Fibroblast of lung (primary cell): ENCODE measurements at places on chromosomes 13 and 19. TPM values are rescaled to one million over a fixed set of nuclear protein-coding genes. Genes with fewer than 3 reads are reported as not detected.

PDE4C gene
- 0.09 and 0.35 TPM in 2 replicates for polyA plus RNA-seq

FARSA gene
- polyA plus RNA-seq, result 23.5 and 37.9 TPM in 2 replicates

NUMBL gene
- 26.2 and 28.2 TPM in 2 replicates for polyA plus RNA-seq

SYCN gene
- polyA plus RNA-seq, result not detected in 2 replicates

C19orf81 gene
- not detected in 2 replicates for polyA plus RNA-seq

MYO16 gene
- 0.01 and 0.03 TPM in 2 replicates for polyA plus RNA-seq

AKAP8 gene
- 13.0 and 14.4 TPM in 2 replicates for polyA plus RNA-seq

FCER2 gene
- polyA plus RNA-seq, result not detected in 2 replicates

MEIOSIN gene
- polyA plus RNA-seq, result not detected in 2 replicates

APOE gene
- 1.5 and 13.4 TPM in 2 replicates for polyA plus RNA-seq

SYMPK gene
- polyA plus RNA-seq, result 48.2 and 48.3 TPM in 2 replicates

NBEA gene
- 2.2 and 3.6 TPM in 2 replicates for polyA plus RNA-seq

IL12RB1 gene
- polyA plus RNA-seq, result 0.06 and 0.75 TPM in 2 replicates

DNA sequence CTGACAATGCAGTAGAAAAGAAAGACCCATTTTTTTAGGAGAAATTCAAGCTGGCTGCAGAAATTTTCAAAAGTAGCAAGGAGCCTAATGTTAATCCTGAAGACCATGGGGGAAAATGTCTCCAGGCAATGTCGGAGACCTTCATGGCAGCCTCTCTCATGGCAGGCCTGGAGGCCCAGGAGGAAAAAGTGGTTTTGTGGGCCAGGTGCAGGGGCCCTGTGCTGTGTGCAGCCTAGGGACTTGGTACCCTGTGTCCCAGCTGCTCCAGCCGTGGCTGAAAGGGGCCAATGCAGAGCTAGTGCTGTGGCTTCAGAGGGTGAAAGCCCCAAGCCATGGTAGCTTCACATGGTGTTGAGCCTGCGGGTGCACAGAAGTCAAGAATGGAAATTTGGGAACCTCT is 4.1 kb downstream of the ALG11 start:
- no peaks in the 10 kb centered on the region for H3K4me1 ChIP-seq
- no peaks in the 10 kb centered on the region for H3K27me3 ChIP-seq
- H3K27ac ChIP-seq, result no peak overlapping the region
- DNase-seq, result no peak
- H3K4me3 ChIP-seq, result no peak overlapping the region

- H3K27me3 ChIP-seq, result no peaks in the 10 kb centered on the region
- H3K4me1 ChIP-seq, result peaks cover 6% of the 10 kb centered on the region
These were observed 1.4 kb upstream of the HPN start for GRCh38 chr19:35039881-35040825.

DNA sequence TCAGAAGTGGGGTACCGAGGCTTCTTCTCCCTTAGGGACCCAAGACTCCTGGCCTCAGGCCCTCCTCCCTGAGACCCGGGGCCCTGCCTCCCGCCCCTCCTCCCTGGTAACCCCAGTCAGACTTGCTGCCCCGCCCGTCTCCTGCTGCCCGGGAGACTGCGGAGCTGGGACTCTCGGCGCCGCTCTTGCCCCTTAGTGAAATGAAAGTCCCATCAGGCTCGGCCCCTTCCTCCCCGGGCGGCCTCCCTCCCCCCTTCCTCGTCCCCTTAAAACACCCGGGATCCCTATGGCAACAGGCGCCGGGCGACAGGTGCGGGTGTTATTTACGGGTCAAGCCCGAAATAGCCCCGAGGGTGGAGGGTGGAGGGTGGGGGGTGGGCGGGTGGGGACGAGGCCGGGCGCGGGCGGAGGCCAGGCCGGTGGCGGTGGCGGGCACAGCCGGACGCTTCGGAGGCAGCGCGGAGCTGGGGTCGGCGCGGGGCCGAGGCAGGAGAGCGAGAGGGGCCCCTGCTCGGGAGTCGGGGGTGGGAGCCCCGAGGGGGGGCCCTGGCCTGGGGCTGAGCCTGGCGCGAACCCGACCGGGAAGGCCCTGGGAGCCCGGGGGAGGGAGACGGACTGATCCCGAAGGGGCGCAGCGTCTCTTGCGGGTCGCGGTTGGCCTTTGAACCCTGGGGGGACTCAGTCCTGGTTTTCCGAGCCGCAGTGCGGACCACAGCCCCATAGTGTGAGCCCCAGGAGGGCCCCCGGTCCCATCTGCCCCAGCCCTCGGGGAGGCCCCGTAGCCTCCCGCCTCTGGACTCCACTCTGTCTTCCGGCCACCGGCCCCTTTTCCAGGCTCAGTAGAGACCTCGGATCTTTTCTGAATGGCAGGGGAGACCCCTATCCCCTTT is at the start of gene CACNG6:
Gene CACNG6, plus strand, starts transcription at position 414 of the 890 bp plus-strand sequence. CDS start 1,241 bp downstream, outside the sequence.
- no peaks in the 10 kb centered on the region for H3K36me3 ChIP-seq
- H3K4me1 ChIP-seq, result no peaks in the 10 kb centered on the region
- H3K4me3 ChIP-seq, result no peak within 1 kb of the TSS
- no peak within 1 kb of the TSS for H3K27ac ChIP-seq

GRCh38 chr19:38690832-38691231 is 43.4 kb downstream of the ACTN4 start:
- DNase-seq, result peak; percentile 38
- H3K4me1 ChIP-seq, result peaks cover 34% of the 10 kb centered on the region
- H3K27ac ChIP-seq, result peak overlapping the region; percentile 71
- no peaks in the 10 kb centered on the region for H3K27me3 ChIP-seq

DNA sequence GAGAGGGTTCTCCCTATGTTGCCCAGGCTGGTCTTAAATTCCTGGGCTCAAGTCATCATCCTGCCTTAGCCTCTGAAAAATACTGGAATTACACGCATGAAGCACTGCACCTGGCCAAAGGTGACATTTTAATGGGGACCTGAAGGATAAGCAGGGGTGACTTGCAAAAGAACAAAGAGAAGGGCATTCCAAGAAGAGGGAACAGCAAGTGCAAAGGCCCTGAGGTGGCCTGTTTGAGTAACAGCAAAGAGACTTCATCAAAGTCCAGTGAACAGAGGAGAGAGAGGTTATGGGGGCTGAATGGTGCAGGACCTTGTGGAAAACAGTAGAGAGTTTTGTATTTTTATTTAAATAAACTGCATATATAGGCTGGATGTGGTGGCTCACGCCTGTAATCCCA is 4.1 kb downstream of the CA11 start:
- H3K4me1 ChIP-seq, result peaks cover 11% of the 10 kb centered on the region
- H3K4me3 ChIP-seq, result no peak overlapping the region
- no peaks in the 10 kb centered on the region for H3K27me3 ChIP-seq
- H3K36me3 ChIP-seq, result no peaks in the 10 kb centered on the region

DNA sequence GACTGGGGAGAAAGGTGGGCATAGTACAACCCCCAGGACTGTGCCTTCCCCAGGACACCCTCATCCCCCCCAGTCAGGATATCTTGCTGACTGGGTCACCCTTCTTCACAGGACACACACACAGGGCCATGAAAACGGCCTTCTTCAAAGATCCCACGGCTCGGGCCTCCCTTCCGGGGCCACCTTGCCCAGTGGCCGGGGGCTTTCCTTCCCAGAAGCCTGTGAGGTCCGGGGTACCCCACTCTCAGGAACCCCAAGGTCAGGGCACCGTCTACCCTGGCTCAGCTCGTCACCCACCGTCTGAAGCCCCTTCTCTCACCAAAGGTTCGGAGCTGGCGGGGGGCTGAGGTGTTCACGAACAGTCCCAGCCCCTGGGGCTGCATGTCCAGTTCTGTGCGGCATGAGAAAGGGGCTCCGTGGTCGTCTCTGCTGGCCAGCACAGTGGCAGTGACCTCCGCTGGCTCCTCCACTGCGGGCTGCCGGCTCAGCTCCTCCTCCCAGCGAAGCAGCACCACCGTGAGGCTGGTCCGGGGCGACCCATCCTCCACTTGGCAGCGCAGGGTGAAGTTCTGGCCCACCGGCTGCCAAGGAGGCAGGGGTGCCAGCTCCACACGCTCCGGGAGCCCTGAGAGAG is 2.1 kb upstream of the RAVER1 start:
- no peak overlapping the region for H3K4me3 ChIP-seq
- H3K36me3 ChIP-seq, result peaks cover 2% of the 10 kb centered on the region
- no peak overlapping the region for H3K27ac ChIP-seq
- peaks cover 13% of the 10 kb centered on the region for H3K4me1 ChIP-seq

- no peaks in the 10 kb centered on the region for H3K36me3 ChIP-seq
- H3K27ac ChIP-seq, result no peak overlapping the region
- H3K27me3 ChIP-seq, result no peaks in the 10 kb centered on the region
- H3K4me1 ChIP-seq, result peaks cover 6% of the 10 kb centered on the region
- peak; percentile 39 for DNase-seq
These were observed 21.2 kb downstream of the WTIP start for GRCh38 chr19:34502582-34503411.

DNA sequence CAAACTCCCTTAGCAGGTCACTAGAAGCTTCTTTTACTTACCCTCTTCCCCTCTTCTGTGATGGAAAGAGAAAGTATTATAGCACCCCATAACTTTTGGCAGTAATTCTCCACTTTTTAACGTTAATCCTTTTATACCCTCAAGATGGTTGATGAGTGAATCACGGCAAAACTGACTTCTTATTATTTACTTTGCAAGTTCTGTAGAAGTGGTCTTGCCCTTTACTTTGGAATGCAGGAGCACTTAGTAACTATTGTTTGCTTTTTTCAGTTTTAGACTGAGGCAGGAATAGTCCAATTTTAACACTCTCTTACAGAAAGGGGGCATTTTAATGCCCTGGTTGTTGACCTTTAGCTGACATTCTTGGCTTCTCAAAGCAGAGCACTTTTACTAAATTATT is 260.1 kb downstream of the LMO7 start:
- H3K36me3 ChIP-seq, result no peaks in the 10 kb centered on the region
- no peak overlapping the region for H3K4me3 ChIP-seq
- no peak overlapping the region for H3K27ac ChIP-seq
- peak; percentile 54 for DNase-seq

- H3K4me1 ChIP-seq, result no peaks in the 10 kb centered on the region
- H3K27me3 ChIP-seq, result no peaks in the 10 kb centered on the region
- no peak overlapping the region for H3K27ac ChIP-seq
- H3K4me3 ChIP-seq, result no peak overlapping the region
These were observed 194.2 kb downstream of the RGCC start for GRCh38 chr13:41651413-41652058.

GRCh38 chr13:94182185-94182761 is 297.2 kb downstream of the DCT start:
- no peaks in the 10 kb centered on the region for H3K36me3 ChIP-seq
- no peak overlapping the region for H3K27ac ChIP-seq
- DNase-seq, result no peak
- H3K4me3 ChIP-seq, result no peak overlapping the region
- no peaks in the 10 kb centered on the region for H3K27me3 ChIP-seq

DNA sequence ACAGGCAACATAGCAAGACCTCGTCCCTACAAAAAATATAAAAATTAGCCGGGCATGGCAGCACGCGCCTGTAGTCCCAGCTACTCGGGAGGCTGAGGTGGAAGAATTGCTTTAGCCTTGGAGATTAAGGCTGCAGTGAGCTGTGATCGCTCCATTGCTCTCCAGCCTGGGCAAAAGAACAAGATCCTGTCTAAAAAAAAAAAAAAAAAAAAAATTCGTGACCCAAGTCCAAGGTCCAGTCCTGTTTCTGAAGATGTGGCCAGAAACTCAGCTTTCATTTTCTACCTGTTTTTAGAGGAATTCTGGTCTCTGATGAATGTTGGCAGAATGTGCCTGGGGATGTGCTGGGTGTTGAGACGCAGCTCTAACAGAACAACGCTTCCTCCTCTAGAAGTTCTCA is 1.9 kb upstream of the PGPEP1 start:
- H3K4me3 ChIP-seq, result no peak overlapping the region
- no peaks in the 10 kb centered on the region for H3K27me3 ChIP-seq
- no peak overlapping the region for H3K27ac ChIP-seq
- H3K4me1 ChIP-seq, result peaks cover 4% of the 10 kb centered on the region
- DNase-seq, result no peak
- peaks cover 2% of the 10 kb centered on the region for H3K36me3 ChIP-seq

DNA sequence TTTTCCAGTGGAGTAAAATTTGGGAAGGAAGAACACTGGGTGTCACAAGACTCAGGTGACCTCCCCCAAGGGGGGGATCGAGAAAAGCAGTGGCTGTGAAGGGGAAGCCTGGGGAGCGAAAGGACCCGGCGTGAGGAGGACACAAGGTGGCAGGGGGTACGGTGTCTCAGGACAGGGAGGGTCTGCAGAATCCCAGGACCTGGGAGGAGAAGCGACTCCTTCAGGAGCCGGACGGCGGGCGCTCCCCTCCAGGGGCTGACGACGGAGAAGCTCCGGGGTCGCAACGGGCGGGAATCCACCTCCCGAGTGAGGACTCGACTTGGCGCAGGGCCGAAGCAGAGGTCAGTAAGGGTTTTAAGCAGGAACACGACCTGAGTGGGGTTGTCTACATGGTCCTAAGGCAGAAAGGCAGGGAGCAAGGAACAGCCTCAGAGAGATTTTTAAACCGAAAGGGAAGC is 529 bp downstream of the ZNF836 start:
- peak overlapping the region; percentile 99 for H3K4me3 ChIP-seq
- H3K4me1 ChIP-seq, result peaks cover 2% of the 10 kb centered on the region
- no peaks in the 10 kb centered on the region for H3K27me3 ChIP-seq
- peak overlapping the region; percentile 60 for H3K27ac ChIP-seq
- no peaks in the 10 kb centered on the region for H3K36me3 ChIP-seq
- DNase-seq, result no peak

GRCh38 chr19:47376589-47377144 is 27.6 kb downstream of the DHX34 start:
- H3K27ac ChIP-seq, result no peak overlapping the region
- no peaks in the 10 kb centered on the region for H3K4me1 ChIP-seq
- H3K27me3 ChIP-seq, result no peaks in the 10 kb centered on the region
- no peak for DNase-seq

GRCh38 chr19:38512277-38512676 is 78.8 kb downstream of the RYR1 start:
- no peak for DNase-seq
- no peaks in the 10 kb centered on the region for H3K4me1 ChIP-seq
- no peak overlapping the region for H3K4me3 ChIP-seq
- H3K27ac ChIP-seq, result no peak overlapping the region
- H3K36me3 ChIP-seq, result no peaks in the 10 kb centered on the region

DNA sequence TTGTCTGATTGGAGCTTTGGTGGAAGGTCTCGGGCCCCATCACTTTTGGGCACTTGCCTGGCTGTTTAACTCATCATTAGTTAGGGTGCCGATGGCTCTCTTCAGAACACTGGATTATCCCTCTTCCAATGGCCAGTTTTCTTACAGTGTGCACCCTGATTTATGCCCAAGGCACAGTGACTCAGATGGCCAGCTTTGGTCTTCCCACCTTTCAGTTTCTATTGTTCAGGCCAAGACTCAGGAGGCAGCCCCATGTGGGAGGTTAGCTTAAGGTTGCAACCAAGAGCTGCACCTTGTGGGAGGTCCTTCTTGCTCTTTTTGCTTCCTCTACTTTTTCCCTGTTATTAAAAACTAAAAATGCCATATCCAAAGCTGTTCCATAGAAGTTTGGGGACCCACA is 121.0 kb upstream of the ZNF91 start:
- DNase-seq, result no peak
- no peak overlapping the region for H3K4me3 ChIP-seq
- H3K36me3 ChIP-seq, result no peaks in the 10 kb centered on the region

- peaks cover 10% of the 10 kb centered on the region for H3K36me3 ChIP-seq
- H3K27me3 ChIP-seq, result no peaks in the 10 kb centered on the region
- H3K27ac ChIP-seq, result peak overlapping the region; percentile 73
- no peak overlapping the region for H3K4me3 ChIP-seq
- DNase-seq, result peak; percentile 97
- H3K4me1 ChIP-seq, result peaks cover 17% of the 10 kb centered on the region
These were observed 5.4 kb downstream of the COL4A2 start for GRCh38 chr13:110312339-110313031.

- no peak for DNase-seq
- no peak overlapping the region for H3K4me3 ChIP-seq
- H3K27me3 ChIP-seq, result no peaks in the 10 kb centered on the region
- peaks cover 8% of the 10 kb centered on the region for H3K36me3 ChIP-seq
- H3K4me1 ChIP-seq, result no peaks in the 10 kb centered on the region
These were observed 77.9 kb downstream of the PTPRS start for GRCh38 chr19:5262721-5263120.
